ENCODE measurements at places on chromosomes 1 and 21. TPM values are rescaled to one million over a fixed set of nuclear protein-coding genes. Genes with fewer than 3 reads are reported as not detected.

- no peak for DNase-seq
Observed at GRCh38 chr1:37482004-37482785, 7.8 kb downstream of the ZC3H12A start.

Gene BRDT
- not detected for total RNA-seq

DNA sequence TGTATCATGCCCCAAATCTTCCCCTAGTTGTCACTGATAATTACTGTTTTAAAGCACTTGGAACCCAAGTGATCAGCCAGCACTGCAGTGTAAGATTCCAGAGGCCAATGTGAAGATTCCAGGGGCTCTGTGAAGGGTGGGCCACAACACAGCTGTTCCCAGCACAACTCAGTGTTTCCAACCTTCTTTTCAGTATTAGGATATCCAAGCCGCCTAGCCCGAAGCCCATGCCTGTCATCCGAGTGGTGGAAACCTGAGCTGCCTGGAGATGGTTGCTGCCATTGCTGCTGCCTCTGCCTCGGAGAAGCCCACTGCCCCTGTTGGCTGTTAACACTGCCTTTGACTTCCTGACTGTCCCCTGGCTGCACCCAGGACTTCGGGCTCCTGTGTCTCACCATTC is 30.4 kb upstream of the SNX27 start:
- no peak for DNase-seq

DNA sequence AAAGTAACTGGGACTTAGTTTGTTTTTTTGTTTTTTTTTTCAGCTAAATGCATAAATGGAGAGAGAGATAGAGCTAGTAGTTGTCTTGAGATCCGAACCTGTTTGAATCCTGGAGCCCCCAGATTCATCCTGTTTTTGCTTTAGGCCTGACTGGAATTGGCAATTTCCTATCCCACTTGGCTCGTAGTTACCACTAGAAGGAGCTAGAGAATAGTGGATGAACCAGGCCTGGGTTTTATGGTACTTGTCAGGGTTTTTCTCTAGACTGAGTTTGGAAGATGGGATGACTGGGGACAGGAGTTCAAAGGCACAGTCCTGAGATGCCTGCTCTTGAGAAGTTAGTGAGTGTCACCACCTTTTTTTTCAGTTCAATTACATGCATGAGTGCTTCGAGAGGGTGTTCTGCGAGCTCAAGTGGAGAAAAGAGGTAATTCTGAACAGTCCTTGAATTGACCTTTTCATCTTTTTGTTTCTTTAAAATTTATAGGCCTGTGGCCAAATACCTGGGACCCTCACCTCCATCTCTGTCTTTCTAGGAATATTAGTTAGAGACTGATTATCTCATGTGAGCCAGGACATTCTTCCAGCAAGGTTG is 23.4 kb downstream of the CELF3 start:
- peak; percentile 22 for DNase-seq

DNA sequence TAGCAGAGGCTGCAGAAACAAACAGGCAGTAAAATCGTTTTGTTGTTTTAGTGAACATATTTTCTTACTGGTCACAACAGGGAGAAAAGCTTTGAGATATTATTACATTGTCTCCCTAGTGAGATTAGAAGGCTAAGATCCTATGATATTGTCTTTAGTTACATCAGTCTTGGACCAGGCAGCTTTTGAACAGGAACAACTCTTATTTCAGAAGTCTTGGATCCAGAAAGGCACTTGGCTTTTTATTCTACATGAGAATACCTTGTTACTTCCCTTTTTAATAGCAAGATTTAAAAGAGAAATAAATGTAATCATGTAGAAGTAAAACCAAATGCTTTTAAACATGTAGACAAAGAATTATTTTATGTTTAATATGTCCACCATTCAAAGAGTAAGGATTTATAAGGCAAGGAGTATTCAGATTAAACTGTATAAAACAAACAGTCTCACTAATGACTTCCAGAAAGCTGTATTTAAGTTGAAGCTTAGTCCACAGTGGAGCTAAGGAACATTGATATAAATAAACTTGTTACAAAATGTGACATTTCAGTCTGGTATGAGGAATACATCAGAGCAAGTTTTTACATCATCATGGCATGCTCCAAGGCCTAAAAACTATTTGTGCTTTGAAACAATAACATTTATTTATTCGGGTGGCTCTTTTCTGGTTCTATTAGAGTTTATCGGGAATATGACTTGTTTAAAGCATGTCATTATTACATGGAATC is 72.2 kb downstream of the PHTF1 start:
- no peak for DNase-seq

- no peak for DNase-seq
Observed at GRCh38 chr1:3393024-3393986, 61.2 kb upstream of the ARHGEF16 start.

GRCh38 chr1:29835406-29835805 is 599.1 kb downstream of the PTPRU start:
- DNase-seq = no peak

Gene GJB5
- total RNA-seq = not detected

Gene TACSTD2
- 15.8 TPM for total RNA-seq

DNA sequence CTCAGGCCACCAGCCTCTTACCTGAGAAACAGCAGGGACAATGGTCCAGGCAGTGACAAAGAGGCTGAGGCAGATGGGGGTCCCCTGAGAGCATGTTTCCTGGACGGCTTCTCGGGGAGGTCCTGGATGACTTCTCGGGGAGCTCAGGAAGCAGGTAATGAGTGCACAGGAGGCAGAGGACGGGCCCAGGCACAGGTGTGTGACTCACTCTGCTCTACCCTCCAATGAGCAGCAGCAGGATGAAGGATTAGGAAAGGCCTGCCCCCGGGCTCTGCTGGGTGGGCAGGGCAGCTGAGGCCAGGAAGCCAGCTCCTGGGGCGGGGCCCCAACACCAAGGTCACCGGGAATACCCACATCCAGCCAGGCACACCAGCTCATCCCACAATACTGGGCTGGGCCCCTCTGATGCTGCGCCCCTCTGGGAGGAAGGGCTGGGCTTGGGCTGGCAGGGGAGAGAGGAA is 17.2 kb upstream of the PTAFR start:
- DNase-seq = no peak

DNA sequence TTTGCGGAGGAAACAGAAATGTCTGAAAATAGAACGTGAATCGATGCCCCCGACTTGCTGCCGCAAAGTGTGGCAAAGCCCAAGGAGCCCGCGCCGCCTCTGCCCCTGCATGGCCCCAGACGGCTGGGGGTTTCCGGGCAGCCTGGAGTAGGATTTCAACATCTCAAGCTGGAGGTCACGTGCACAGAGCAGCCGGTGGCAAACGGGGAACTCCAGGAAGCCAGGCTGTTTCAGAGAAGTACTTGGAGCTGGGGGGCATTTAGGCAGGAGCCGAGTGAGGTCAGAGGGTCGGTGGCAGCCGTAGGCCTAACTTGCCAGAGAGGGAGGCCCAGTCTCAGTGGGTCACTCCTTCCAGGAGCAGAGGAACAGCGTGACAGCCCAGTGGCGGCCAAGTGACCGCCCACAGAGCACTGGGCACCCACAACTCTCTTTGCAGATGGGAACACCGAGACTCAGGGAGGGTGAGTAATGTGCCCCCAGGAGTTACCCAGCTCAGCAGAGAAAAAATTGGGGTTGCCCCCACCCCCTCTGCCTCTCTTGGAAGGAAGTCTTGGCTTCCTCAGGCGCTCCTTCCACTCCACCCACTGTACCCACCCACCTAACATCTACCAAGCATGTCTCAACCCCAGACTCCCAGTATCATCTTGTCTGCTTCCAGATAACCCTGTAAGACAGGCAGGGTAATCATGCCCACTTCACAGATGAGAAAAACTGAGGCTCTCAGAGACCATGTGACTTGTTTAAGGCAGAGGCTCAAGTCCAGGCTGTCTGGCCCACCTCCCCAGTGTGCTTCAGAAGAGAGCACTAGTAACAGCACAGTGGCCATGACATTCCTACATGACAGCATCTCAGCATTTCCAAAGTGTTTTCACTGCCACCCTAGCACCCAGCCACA is 179.4 kb downstream of the HIVEP3 start:
- DNase-seq = no peak

DNA sequence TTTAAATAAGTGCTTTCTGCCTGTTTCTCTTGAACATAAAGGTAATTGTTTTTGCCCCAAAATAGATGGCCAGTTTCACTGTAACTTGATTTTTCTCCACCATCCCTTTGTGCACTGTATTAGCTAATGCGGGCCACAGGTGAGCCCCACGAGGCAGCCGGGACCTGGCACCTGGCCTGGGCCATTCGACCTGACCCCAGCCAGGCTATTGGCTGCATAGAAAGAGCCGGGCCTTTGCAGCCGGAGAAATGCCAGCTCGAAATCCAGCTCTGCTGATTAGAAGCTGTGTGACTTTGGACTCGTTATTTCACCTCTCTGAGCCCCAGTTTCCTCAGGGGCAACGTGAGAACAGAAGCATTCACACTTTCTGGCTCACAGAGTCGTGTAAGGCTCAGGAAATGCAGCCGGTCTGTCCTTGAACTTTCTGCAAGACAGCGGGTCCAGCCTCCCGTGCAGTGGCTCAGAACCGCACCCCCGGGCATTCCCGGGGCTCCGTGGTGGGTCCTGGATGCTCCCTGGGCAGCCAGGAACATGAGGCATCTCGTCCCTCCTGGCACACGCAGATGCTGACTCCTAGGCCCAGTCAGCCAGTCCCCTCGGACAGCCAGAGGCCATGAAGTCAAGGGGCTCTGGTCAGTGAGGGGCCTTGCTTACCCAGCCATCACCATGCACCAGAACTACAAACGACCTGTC is 37.4 kb upstream of the ACTRT2 start:
- no peak for DNase-seq

GRCh38 chr1:218665221-218665620 is 320.1 kb downstream of the TGFB2 start:
- DNase-seq = no peak

DNA sequence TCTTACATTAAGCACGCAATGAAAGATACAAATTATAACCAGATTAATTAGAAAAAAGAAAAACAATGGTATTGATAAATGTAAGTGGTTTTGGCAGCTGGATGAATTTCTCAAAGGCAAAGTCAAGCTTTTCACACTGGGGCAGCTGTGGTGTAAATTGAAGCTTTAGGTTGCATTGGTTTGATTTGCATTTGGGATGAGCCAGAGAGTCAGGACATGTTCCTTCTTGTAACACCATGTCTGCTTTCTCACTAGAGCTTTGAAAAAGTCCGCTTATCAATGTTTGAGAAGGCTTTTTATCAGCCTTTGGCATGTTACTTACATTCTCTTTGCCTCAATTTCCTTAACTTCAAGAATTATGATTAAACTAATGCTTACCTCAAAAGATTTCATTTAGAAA is 173.9 kb downstream of the GPATCH2 start:
- no peak for DNase-seq

- no peak for DNase-seq
Observed at GRCh38 chr1:116496380-116496779, 74.4 kb downstream of the CD58 start.

Gene KCNK2
- total RNA-seq = not detected

GRCh38 chr21:38927776-38928175 is 122.0 kb downstream of the ETS2 start:
- no peak for DNase-seq

DNA sequence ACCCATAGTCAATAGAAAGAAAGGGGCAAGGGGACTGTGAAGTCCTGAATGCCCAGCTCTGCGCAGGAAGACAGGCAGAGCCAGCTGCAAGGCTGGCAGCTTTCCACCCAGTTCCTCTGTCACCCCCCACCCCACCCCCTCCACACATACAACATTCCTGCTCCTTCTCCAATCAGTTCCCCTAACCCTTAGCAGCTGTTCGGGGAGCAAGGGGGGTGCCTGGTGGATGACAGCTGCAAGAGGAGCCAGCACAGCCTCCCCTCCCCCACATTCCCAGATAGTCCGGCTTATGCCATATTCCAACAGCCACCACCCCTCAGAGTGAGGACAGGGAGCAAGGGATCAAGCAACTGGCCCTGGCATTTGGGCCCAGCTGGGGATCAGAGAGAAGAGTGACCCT is 9.7 kb downstream of the ARHGEF2 start:
- no peak for DNase-seq

GRCh38 chr1:240739754-240740153 is 127.8 kb upstream of the GREM2 start:
- DNase-seq = no peak

- DNase-seq = no peak
Observed at GRCh38 chr1:71785000-71785399, 497.3 kb downstream of the NEGR1 start.

Gene CHODL
- 0.07 TPM for total RNA-seq

DNA sequence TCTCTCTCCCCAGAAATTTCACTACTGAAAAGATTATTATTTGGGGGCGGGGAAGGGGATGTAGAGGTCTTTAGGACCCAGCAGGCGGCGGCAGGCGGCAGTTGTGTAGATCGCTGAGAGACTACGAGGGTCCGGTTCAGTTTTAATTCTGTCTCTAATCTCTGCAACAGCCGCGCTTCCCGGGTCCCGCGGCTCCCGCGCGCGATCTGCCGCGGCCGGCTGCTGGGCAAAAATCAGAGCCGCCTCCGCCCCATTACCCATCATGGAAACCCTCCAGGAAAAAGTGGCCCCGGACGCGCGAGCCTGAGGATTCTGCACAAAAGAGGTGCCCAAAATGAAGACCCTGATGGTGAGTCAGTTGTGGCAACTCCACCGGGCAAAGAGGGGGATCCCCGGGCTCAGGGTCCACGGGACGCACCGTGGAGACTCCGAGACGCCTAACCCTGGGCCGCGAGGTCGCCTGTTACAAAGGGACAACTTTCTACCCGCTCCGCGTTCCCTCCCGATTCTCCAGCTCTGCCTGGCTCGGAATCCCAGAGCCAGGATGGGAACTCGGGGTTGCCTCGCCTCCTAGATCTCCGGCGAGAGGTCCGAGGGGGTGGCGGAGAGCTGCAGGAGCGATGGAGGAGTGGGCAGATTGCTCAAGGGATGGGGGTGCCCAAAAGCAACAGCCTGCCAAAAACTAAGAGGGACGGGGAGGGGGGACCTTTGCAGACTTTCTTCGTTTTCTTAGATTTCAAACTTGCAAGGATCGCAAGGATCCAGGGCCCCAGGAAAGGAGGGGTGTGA is at the start of gene ST6GALNAC5:
Gene ST6GALNAC5 (plus strand): TSS at position 139 of the 789 bp plus-strand sequence.
- no peak for DNase-seq

- peak; percentile 79 for DNase-seq
Observed at GRCh38 chr1:8182034-8182761, 135.7 kb upstream of the SLC45A1 start.

DNA sequence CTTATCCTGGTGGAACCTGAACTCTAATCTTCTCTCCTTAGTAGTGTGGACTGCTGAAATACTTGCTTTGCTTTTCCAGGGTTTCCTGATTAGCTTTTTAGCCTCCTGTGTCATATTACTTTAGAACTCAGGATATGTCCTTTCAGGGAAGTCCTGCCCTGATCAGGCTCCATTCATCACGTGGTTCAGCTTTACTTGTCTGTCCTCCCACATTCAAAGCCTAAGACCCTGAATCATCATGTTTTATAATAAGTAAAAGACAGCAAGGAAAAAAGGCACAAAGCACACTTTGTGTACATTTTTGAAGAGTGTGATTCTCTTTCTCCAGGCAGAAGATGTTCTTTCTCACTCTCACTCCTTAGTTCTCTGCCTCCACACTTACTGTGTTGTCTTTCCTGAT is 70.6 kb downstream of the PATJ start:
- DNase-seq = no peak

DNA sequence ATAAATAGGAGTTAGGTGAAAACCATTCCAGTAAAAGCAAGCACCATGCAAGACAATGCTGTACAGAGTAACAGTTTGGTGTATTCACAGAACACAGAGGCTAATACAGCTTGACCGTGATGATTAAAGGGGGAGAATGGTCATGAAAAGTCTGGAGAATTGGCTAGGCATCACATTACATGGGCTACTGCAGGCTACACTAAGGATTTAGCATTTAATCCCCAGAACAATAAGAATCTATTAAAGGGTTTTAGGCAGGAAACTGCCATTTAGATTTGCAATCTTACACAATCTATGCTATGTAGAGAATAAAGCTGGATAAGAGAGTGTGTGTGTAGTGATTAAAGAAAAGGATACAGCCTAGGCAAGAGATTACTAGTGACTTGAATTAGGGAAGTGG is 30.6 kb downstream of the HFM1 start:
- DNase-seq = no peak

Data from pulmonary artery endothelial cell (primary cell).